ENCODE measurements at places on chromosomes 6 and 20. TPM values are rescaled to one million over a fixed set of nuclear protein-coding genes. Genes with fewer than 3 reads are reported as not detected.

- no peak for DNase-seq
These were observed 323.0 kb downstream of the UTRN start for GRCh38 chr6:144607998-144608735.

DNA sequence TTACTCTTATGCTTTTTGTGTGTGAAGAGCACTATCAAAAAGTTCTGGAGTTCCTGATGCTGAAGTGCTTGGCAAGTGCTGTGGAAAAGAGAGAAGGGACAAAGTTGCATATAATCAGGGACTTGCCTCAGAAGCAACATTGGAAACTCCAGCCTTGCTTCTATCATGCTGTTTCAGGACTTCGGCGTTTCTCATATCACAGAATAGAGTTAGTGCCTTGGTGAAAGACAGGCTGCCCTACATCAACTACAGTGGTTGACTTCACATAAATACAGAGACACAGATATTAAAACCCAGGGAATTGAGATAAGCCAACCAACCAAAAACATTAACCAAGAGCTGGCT lies 36.2 kb upstream of the CDKAL1 start:
- no peak for DNase-seq

- no peak for DNase-seq
These were observed 69.8 kb downstream of the CD83 start for GRCh38 chr6:14187406-14187805.

GRCh38 chr6:4297348-4297747 lies 162.0 kb upstream of the ECI2 start:
- DNase-seq, result no peak

- DNase-seq, result no peak
These were observed 138.1 kb upstream of the PTPN1 start for GRCh38 chr20:50371878-50372769.

DNA sequence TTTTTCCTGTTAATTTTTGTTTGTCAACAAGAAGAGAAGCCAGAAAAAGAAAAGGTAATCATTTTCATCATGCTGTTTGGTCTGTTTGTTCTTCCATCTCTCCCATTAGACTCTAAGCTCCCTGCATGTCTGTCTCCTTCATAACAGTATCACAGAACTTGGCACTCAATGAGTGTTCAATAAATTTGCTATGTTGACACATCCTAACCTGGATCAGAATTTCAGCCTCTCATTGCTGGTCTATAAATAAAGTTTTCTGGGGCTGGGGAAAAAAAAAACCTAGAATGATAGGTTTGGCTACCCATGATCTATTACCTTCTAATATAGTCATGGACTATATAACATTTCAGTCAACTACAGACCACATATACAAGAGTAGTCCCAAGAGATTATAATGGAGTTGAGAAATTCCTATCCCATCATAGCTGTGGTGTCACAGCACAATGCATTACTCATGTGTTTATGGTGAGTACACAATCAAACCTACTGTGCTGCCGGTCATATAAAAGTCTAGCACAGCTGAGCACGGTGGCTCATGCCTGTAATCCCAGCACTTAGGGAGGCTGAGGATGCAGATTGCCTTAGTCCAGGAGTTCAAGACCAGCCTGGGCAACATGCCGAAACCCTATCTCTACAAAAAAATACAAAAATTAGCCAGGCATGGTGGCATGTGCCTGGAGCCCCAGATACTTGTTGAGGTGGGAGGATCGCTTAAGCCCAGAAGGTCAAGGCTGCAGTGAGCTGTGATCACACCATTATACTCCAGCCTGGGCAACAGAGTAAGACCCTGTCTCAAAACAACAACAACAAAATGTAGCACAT lies 5.9 kb downstream of the NUDT3 start:
- peak; percentile 74 for DNase-seq

DNA sequence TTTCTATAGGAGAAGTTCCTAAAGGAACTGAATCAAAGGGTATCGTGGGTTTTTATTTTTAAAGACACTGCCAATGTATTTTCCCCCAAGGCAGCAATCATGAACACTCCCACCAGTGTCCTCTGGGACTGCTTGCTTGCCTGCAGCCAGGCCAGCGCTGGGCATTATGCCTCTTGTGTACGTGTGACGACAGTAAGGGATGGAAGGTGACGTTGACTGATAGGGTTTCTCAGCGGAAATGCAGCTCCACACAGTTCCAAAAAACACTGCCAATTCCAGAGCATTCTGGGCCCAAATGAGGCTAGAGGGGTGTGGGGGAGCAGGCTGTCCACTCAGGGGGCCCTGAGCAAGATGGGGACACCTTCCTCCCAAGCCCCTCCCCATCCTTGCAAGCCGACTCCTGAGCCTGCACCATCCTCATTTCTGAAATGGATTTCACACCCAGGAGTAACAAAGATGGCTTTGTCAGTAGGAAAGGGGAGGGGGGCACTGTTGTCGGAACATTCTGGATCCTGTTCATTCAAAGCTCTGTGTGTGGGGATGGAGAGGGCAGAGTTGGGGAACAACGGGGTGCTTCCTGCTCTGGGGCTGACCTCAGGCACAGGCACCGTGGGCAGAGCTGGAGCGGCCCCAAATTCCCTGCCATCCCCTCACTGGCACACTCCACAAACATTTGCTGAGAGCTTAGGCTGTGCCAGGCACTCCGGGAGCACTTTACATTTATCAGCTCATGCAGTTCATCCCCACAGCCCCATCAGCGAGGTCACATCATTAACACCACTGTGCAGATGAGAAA lies 20.0 kb downstream of the PREX1 start:
- DNase-seq, result no peak

Gene LY6G5C
- total RNA-seq, result 1.3 TPM

GRCh38 chr6:22808466-22808865 lies 239.1 kb downstream of the HDGFL1 start:
- DNase-seq, result no peak

Gene DLL1
- 0.17 TPM for total RNA-seq
